Substantia nigra (tissue), 51 donors: ENCODE measurements at places on chromosomes 1 and 21.

DNA sequence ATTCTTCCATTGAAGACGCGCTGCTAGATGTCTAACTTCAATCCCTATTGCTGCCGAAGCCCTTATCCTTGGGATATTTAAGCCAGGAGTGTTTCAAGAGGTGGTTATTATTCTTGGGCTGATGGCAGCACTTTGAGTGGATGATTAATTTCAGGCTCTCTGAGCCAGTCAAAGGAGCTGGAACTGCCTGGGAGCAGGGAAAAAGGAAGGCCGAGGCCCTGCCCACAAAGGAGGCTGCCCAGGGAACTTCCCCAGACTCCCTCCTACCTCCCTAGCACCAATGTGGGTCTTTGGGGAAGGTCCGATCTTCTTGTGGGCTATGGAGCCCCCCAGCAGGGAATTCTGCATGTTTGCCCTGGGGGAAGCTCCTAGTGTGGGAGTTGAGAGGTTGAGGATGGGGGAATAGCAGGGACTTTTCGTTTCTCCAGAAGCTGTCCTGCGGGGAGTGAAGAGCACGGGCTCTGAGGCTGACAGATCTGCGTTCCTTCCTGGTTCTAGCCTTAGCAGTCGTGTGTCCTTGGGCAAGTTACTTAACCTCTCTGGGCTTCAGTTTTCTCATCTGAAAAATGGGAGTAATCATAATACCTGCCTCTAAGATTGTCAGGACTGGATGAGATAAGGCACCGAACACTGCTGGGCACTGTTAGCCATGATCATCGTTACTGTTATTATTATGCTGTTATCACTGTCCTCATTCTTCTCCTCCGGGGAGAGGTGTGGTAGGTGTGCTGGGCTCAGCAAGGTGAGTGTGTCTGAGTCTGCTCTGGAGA is 6.3 kb downstream of the KCNQ4 start:
- DNase-seq, result no peak

DNA sequence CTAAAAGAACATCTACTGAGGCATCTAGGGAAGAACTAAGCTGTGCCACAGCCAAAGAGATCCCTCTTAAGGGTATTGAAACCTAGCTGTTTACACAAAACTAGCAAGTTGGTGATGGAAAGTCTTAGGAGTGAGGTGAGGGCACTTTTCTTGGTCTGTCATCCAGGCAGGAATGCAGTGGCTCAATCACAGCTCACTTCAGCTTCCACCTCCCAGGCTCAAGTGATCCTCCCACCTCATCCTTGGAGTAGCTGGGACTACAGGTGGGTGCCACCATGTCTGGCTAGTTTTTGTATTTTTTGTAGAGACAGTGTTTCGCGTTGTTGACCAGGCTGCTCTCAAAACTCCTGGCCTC is 2.4 kb downstream of the PLEKHO1 start:
- DNase-seq, result no peak

- no peak for DNase-seq
These were observed 164.2 kb upstream of the KIAA0040 start for GRCh38 chr1:175356727-175357126.

DNA sequence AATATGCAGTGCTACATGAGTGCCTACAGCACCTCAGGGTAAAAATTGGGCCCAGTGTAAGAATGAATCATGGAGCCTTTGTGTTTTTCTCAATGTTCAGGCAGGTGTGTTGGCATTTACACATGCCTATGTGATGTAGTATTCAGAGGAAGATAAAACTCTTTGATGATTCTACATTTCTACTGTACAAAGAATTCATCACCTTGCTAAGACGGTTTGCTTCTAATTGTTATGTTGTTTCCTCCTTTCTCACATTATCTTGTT is 867.3 kb downstream of the TTLL7 start:
- DNase-seq, result no peak
